T-helper 17 cell (primary cell): ENCODE measurements at places on chromosomes 1 and 21.

- H3K4me3 ChIP-seq = no peak overlapping the region
- no peak for DNase-seq
- H3K36me3 ChIP-seq = no peaks in the 10 kb centered on the region
- H3K27ac ChIP-seq = no peak overlapping the region
- H3K27me3 ChIP-seq = peaks cover 23% of the 10 kb centered on the region
These were observed 41.2 kb upstream of the CR1L start for GRCh38 chr1:207603777-207604176.

GRCh38 chr1:182624577-182624976 is 20.4 kb upstream of the RGS16 start:
- DNase-seq = no peak
- H3K27ac ChIP-seq = no peak overlapping the region
- no peaks in the 10 kb centered on the region for H3K27me3 ChIP-seq

GRCh38 chr1:207128336-207128921 is 24.4 kb downstream of the C4BPA start:
- peaks cover 6% of the 10 kb centered on the region for H3K27me3 ChIP-seq
- no peak overlapping the region for H3K27ac ChIP-seq
- H3K4me1 ChIP-seq = no peaks in the 10 kb centered on the region
- H3K4me3 ChIP-seq = no peak overlapping the region
- no peaks in the 10 kb centered on the region for H3K36me3 ChIP-seq

DNA sequence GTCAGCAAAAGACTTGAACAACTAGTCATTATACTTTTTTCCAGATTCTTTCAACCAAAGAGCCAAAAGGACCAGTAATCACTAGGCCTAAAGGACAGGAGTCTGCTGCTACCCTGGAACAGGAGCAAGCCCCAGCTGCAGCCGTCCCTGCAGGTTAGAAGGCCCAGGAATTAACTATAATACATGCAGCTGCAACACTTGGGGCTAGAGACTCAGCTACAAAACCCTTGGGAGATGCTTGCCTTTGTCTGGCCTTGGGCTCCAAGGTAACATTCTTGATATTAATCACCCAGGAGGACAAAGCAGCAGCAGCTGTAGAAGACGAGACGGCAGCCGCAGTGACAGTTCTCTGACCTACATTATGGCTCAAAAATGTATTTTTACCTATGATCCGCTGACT is 841.2 kb upstream of the ADGRL4 start:
- no peaks in the 10 kb centered on the region for H3K27me3 ChIP-seq
- H3K36me3 ChIP-seq = no peaks in the 10 kb centered on the region
- H3K4me1 ChIP-seq = no peaks in the 10 kb centered on the region
- DNase-seq = no peak
- H3K27ac ChIP-seq = no peak overlapping the region
- no peak overlapping the region for H3K4me3 ChIP-seq

GRCh38 chr21:46119144-46119636 is 21.3 kb downstream of the COL6A2 start:
- no peak overlapping the region for H3K4me3 ChIP-seq
- H3K4me1 ChIP-seq = no peaks in the 10 kb centered on the region
- no peaks in the 10 kb centered on the region for H3K27me3 ChIP-seq
- DNase-seq = no peak
